Fibroblast of skin of left biceps (primary cell): ENCODE measurements at places on chromosomes 1 and 21.

DNA sequence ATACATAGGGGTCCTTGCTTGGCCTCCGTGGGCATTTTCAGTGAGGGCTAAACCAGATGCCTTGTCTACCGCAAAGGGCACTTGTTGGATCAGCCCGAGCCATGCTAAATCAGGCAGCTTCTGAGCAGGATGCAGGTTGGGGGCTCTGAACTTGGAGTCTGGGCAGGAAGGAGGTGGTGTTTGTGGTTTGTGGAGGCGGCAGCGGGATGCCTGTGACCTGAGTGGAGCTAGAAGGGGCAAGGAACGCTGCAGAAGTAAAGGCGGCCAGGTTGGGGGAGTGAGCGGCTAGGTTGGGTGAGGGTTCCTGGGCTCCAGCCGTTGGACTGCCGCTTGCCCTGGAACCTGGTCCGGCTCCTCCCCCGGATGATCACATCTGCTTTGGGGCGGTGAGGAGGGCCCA lies 183.9 kb downstream of the CAMTA1 start:
- no peak for DNase-seq

DNA sequence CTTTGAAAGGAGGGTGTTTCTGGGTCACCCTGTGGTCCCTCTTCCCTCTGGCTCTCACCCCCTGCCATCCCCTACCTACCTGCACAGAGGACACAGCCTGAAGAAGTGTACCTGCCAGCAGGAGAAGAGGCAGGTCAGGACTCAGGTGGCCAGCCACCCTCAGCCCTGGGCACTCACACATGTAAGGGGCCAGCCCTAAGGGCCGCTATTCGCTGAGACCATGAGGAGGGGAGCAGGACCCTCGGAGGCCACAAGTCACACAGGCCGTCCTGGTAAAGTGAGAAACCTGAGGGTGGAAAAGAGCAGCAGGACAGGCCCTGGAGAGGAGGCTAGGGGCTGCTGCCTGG lies 1.2 kb downstream of the ZNF692 start:
- DNase-seq: no peak

GRCh38 chr1:233389169-233389568 lies 61.6 kb downstream of the MAP3K21 start:
- DNase-seq: no peak

DNA sequence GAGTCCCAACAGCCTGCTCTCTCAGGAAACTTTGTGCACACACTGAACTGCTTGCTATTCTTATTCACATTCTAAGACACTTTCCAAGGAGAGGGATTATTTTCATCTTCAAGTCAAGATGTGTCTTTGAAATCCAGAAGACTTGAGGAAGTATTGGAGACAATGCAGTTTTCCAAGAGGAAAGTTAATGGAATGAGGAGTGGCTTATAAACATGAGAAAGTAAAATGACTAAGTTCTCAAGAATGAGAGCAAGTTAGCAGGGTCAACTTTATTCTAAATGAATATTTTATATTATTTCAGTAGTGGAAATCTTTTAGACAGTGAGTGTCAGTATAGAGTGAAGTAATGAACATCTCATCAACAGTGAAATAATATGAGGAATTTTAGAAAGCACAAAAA lies 1239.3 kb downstream of the MRPL39 start:
- peak; percentile 12 for DNase-seq

DNA sequence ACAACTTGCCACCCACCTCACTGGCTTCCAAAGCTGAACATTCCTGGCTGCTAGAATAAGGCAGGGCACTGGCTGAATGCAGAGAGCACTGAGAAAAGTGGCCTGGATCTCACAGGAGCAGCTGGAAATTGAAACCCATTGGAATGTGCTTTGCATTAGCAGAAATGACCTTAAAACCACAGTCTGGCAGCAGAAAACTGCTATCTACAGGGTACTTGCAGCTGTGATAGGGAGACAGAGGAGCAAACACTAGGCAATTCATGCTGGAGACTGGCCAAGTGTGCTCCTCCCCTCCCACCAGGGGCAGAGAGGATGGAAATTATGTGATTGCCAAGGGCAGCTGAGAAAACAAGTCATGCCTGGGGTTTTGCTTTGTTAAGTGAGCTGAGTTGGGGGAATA lies 47.2 kb downstream of the HSD3B1 start:
- DNase-seq: peak; percentile 52

DNA sequence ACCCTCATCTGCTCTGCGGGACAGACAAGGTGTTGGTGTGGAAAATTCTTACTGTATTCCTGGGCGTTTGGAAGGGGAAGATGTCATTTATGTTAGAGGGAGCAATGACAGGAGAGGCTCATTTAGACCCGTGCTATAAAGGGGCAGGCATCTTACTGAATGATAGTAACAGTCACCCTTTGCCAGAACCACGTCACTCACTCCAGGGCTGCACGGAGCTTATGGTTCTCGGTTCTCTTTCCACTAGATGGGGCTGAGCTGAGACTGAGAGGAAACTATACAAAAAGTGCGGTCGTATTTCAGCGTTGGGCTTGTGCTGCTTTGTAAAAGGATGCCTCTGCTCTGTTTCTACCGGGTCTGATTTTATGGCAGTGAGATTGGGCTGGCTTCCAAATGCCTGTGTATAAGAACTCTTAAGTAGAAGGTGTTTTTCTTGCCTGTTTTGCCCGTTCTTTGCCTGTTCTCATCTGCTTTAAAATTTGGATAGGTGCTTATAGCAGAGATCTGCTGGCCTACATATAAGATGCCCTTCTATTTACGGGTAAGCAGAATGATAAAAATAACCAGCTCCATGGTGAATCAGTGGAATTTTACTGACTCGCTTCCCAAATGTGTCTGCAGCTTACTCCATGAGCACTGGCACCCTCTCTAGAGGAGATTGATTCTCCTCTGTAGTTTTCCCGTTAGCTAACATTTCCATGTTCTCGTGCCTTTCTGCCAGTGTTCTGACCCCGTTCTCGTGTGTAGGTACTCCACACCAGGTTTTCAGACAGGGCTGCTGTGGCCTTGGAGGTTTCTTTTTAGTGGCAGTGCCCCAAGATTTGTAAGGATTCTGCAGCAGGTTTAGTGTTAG lies 55.9 kb downstream of the MRPS6 start:
- peak; percentile 79 for DNase-seq
